ENCODE measurements at places on chromosomes 2 and 18.

GRCh38 chr2:134169788-134170187 lies 84.1 kb upstream of the MGAT5 start:
- DNase-seq = no peak

- DNase-seq = no peak
Observed at GRCh38 chr2:36572719-36573059, 25.3 kb downstream of the FEZ2 start.

DNA sequence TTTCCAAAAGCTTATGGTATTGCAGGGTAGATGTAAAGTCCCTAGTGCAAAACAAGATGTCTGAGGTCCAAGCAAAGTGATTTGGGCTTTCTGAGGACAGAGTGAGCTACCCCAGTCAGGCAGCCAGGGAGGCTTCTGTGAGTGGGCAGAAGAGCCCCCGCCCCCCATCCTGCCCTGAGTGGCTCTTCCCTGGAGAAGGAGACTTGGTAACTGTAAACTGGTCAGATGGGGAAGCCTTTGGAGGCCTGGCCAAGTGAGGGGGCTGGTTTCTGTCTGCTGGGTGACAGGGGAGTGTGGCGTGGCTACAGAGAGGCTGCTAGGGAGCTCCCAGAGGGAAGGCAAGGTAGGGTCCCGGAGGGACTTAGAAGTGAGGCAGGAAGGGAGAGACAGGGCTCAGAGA lies 181.3 kb upstream of the HAAO start:
- DNase-seq = no peak

- no peak for DNase-seq
Observed at GRCh38 chr18:10020171-10020570, 106.4 kb downstream of the VAPA start.

- DNase-seq = no peak
Observed at GRCh38 chr18:58243401-58243800, 199.4 kb downstream of the NEDD4L start.

DNA sequence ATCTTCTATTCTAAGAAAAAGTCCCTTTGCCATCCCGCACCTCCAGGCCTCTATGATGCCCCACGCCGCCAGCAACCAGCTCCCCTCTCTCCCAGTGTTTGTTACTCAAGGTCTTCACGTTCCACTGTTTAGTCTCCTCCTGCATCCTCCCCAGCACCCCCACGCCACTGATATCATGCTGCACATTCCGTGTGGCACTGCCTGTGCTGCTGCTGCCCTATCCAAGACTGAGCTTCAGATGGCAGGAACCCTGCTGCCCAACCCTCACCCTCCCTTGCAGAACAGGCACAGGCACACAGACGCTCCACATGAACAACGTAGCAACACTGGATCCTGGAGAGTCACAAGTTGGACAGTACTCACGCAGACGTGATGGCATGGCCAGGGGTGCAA lies 35.3 kb downstream of the MYO5B start:
- no peak for DNase-seq

DNA sequence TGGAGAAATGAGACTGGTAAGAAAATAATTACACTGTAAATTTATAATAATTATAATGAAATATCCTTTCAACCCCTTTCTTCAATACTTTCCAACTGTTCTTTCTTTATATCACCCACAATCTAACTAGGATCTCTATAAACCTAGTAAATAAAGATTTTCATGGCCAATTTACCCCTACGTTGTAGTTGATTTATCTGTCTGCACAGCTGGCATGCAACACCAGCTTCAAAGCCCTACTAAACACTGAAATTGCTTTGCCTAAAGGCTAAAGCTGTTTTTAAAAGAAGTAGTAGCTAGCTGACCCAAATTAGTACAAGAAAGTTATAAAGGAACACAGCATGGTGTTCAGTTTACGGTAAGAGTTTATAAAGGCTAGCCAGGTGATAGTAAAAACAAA lies 140.1 kb downstream of the NOL4 start:
- no peak for DNase-seq

DNA sequence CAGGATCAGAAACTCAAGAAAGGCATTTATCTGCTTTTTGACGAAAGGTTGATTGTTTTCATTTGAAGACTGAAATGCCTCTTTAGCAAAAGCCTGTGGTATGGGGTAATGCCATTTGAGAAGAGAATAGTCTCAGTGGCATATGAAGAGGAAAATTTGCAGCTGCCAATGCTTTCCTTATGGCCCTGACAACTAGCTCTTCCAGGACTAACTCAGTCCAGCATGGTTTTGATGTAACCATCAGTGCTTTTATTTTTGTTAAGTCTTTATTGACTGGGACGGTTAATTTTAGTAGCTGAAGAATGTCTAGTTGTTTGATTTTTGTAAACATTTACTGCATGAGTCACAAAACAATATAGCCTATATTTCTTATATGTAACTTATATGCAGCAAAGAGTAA lies 158.4 kb downstream of the LNPK start:
- no peak for DNase-seq

DNA sequence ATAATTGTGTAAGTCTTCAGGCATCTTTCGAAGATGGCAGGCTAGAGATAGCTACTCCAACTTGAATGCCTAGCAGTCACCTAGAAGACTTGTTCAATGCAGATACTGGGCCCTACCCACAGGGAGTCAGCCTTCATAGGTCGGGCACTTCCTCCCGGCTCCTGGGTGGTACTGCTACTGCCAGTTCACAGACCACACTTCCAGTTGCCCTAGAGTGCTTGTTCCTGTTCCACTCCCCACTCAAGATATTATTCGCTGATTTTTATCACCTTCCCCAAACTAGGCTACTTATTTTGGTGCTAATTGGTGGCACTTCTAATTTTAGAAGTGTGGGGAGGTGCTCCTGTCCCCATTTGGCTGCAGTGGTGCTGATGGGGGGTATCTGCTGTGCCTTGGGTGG lies 34.2 kb downstream of the INPP4A start:
- DNase-seq = no peak

- no peak for DNase-seq
Observed at GRCh38 chr2:1595274-1595673, 149.0 kb downstream of the PXDN start.

DNA sequence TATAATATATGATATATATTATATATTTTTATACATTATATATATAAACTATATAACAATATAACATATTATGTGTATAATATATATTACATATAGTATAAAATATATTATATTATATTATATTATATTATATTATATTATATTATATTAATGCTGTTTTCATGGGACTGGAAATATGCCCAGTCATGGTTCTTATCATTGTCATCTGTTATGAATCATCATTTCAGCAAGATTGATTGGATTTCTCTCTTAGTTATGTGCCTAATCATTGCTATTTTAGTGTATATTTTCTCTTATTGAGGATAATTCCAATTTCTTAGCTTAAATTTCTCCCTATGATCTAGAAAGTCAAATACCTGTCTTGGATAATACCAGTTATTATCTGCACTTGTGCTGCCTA lies 617.8 kb downstream of the TRIB2 start:
- DNase-seq = no peak

GRCh38 chr2:76298041-76298440 lies 587.3 kb upstream of the GCFC2 start:
- no peak for DNase-seq

- no peak for DNase-seq
Observed at GRCh38 chr18:31664101-31664500, 20.3 kb downstream of the B4GALT6 start.

DNA sequence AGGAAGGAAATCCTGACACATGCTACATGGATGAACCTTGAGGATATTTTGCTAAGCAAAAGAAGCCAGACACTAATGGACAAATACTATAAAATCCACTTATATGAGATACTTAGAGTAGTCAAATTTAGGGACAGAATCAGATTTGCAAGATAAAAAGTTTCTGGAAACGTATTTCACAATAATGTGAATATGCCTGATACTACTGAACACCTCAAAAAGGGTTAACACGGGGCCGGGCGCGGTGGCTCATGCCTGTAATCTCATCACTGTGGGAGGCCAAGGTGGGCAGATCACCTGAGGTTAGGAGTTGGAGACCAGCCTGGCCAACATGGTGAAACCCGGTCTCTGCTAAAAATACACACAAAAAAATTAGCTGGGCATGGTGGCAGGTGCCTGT lies 1.7 kb upstream of the RMC1 start:
- DNase-seq = no peak

- DNase-seq = no peak
Observed at GRCh38 chr2:39510140-39510539, 73.1 kb upstream of the MAP4K3 start.

GRCh38 chr18:74880706-74881278 lies 283.1 kb downstream of the ZNF407 start:
- DNase-seq = no peak

DNA sequence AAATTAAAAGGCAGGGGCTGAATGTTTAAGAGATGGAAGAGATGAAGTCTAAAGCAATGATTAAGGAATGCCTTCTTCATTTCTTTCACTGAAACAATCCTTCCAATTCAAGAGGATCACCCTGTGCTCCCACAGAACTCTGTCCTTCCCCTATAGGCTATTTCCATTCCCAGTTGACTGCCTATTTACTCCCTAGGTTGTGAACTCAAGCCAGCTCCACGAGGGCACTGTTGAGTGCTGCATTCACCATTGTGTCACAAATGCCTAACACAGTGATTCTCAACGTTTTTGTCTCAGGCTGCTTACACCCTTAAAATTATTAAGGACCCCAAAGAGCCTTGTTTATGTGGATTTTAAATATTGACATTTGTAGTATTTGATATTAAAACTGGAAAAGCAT lies 112.4 kb downstream of the AOX1 start:
- DNase-seq = no peak

DNA sequence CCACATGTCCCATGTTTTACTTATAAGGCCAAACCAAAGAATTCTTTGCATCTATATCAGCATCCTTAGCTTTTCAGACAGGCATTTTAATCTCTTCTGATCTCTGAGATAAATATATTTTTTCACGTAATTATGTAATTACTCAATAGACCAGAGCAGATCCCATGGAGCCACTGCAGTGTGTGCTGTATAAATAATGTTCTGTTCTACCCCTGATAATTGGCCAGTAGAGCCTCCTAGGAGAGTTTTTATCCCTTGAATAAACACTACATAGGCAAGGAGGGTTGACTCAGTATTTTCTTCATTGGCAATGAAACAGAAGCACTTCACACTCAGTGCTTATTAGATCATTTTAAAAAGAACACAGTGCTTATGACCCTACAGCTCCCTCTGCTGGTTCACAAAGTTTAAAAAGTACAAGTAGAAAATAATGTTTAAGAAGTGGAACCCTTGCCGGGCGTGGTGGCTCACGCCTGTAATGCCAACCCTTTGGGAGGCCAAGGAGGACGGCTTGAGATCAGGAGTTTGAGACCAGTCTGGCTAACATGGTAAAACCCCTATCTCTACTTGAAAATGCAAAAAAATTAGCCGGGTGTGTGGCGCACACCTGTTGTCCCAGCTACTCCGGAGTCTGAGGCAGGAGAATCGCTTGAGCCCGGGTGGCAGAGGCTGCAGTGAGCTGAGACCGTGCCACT lies 91.9 kb downstream of the PPP1R1C start:
- DNase-seq = no peak

- no peak for DNase-seq
Observed at GRCh38 chr2:216877085-216877484, 17.2 kb upstream of the TNP1 start.

GRCh38 chr2:239916205-239917124 lies 108.7 kb downstream of the NDUFA10 start:
- DNase-seq = no peak

DNA sequence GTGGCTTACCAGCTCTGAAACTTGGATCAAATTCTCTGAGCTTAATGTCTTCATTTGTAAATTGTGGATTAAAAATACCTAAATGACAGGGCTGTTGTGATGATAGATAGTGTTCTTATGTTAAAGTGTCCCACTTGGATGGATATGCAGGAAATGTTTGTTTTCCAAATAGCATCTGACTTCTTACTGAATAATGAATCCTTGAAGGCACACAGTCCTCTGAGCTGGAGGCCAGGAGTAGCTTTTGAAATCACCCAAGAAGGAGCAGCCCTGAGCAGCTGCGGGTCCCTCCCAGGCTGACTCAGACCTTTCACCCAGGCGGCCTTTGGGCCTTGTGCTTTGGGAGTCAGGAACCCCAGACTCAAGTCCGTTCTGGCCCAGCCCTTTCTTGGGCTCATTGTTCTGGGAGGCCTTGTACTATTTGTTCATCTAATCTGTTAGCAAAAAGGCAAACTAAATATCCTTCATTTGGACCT lies 173.0 kb upstream of the GATA6 start:
- DNase-seq = no peak

DNA sequence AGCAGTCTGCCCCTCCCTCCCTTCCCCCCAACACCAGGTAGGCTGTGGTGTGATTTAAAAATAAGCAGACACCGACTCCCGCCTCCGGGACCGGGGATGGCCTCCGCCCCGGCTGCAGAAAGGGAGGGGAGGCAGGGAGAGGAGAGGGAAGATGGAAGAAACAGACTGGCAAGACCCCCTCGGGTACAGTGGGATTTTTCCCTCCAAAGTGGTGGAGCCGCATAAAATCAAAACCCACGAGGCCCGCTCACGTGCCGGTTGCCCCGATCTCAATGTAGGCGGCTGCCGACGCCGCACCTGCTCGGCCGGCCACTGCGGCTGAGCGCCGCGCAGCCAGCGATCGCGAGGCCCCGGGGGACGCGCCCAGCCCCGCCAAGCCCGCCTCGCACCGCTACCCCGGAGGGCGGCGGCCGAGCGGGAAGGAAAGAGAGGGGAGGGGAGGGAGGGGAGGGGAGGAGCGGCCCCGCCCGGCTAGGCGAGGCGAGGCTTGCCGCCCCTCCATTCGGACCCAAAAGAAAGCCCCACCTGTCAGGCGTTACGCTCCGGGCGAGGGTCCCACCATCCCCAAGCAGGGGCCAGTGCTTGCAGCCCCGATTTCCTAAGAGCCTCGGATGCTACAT lies 811 bp downstream of the ADD2 start:
- DNase-seq = no peak

DNA sequence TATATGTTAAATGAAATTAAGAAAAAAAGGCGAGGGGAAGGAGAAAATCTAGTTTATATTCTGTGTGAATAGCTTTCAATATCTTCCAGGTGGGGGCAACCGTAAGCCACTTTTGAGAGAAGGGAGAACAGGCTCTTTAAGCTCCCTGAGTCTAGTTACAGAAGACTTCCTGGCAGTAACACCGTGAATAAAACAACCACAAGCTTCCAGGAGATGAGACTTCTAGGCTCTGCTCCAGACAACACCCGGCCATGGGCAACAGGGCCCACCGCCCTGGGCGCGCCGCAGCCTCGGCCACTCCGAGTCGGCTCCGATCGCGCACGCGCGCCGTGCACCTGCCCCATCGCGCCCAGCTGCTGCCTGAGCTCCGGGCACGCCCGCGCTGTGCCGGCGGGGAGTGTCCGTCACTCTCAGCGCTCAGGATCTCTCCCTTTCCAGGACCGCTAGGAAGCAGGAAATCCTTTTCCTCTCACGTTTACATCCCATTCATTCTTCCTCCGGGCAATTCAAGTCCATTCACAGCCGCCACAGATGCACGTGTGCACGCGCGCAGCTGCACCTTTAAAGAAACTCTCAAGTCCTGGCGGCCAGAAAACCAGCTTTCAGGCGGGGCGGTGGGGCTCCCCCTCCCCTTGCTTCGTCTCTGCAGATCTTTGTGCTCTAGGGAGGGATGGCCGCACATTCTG lies 19.4 kb upstream of the PAX3 start:
- no peak for DNase-seq
